ENCODE measurements at places on chromosomes 1 and 21.
A peak's percentile ranks its signal among the peaks of the same experiment; 100 is the strongest.

DNA sequence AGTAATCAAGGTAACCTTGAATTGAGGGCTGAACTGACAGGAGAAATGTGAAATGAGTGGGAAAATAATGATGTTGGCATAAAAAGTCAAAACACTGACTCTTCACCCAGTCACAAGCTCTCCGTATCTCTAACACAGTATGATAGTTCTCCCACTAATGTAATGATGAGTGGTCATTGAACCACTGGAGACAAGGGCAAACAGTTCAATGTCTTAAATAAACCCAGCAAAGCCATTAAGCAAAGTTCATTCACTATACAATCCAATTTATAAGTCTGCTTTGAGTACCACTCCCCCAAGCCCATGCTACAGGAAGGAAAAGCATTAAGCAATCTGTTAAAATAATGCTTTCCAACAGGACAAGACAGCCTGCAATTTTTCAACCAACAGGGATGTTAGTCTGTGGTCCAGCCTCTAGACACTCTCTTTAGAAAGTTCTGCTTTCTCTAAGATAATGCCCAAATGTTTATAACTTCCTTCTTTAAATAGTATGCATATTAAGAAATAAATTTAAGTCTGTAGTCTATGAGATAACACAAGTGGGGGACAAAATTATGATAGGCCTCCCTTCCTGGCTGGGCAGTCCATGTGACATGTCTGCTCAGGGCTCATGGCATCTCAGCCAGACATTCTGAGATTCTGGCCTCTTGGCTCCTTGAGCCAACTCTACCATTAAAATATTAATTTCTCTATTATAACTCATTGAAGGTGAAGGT lies 25.5 kb upstream of the DDAH1 start:
- DNase-seq = no peak

DNA sequence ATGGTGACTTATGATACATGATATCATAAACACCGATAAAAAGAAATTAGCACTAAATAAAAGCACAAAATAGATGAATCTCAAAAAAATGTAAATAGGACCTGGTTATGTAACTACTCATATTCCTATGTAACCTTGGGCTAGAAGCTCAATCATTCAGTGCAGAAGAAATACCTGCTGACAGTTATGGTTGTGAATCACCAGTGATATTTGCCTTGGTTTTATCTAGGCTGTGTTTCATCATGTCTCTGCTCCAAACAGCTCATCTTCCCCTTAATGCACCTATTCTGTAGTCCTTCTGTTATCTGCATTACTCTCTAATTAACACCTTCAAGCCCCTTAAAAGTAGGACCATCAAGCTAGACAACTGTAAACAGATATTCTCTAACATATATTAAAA lies 16.3 kb upstream of the PIGC start:
- DNase-seq = no peak

- no peak for DNase-seq
Observed at GRCh38 chr1:247362153-247362552, 30.5 kb upstream of the ZNF496 start.

DNA sequence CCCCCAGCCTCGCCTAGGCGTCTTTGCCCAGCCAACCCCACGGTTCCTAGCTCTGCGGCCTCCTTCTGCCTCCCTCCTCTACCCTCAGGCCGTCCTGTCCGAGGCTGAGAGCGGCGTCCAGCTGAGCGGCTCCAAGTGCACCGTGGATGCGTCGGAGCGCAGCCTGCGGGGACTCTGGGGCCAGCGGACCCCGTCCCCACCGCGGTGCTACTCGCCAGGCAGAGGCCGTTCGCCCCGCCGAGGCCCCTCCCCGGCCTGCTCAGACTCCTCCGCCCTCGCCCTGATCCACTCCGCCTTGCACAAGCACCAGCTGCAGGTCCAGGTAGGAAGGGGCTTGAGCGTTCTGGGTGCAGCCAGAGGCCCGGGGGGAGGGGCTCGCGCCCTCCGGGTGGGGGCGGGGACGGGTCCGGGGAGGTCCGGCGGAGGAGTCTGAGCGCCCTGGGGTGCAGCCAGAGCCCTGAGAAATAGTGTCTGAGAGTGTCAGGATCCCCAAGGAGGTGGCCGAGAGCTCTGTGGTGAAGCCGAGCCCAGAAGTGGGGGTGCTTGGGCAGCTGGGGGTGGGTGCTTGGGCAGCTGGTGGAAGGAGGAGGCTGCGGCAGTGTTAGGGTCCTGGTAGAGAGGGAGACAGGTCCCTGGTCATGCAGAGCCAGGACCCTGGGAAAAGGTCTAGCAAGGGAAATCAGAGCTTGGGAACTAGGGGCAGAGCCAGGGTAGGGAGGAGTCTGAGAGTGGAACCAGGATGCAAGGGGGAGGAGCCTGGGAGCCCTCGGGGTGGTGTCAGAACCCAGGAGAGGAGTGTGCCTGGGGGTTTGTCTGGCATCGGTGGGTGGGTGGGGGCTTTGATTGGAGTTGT lies 3.2 kb upstream of the NBPF3 start:
- DNase-seq = peak; percentile 47

DNA sequence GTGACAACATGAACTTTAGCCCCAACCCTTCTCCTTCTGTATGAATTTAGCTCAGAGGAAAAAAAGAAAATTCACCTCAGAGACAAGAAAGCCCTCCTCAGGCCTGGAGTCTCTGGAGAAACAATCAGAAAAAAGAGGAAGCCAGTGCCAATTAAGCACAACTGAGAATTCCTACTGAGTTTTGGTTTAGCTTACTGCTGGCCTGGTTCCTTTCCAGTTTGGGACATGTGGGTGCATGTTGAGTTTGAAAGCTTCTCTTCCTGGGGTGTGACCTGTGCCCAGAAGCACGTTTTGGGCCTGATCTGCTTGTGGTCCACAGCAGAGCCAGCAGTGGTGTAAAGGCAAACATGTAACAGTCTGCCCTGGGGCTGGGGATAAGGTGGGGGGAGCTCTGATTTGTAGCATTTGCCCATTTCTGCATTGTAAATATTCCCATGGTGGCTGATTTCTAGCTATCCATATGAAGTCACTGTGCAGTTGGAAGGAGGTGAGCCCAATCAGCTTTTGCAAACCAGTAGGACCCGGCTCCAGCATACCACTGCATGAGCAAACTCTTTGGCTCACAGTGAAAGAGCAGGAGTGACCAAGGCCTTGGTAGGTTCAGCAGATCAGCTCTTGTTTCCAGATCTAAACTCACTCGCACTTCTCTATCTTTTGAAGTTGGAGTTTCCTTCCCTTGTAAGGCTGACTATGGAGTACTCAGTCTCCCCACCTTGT lies 4.7 kb upstream of the THEM5 start:
- no peak for DNase-seq

DNA sequence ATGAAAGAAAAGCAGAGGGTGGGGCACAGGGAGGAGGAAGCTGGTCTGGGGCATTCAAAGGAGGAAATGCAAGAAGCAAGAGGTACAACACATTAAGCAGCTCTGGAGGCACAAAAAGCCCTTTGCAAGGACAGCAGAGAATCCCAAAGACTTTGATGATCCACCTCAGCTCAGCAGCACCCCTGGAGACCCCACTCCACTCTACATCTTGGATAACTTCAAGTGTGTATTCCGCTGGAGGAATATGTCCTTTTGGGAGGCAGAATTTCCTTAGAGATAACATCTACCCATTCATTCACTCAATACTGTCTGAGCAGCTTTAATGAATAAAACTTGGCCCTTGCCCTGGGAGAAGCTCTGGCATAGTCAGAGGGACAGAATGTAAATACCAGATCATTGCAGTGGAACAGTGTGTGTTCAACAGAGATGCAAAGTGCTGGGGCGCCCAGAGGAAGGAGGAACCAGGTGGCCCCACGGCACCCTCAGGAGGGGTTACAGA lies 599.7 kb downstream of the KIF26B start:
- DNase-seq = no peak

GRCh38 chr1:14945132-14946010 lies 208.2 kb upstream of the TMEM51 start:
- peak; percentile 34 for DNase-seq

GRCh38 chr1:161238039-161238473 lies at the start of gene NR1I3:
NR1I3 (minus strand) TSS chr1:161238203; CDS start chr1:161236565, 1,638 bp downstream.
- no peak for DNase-seq

DNA sequence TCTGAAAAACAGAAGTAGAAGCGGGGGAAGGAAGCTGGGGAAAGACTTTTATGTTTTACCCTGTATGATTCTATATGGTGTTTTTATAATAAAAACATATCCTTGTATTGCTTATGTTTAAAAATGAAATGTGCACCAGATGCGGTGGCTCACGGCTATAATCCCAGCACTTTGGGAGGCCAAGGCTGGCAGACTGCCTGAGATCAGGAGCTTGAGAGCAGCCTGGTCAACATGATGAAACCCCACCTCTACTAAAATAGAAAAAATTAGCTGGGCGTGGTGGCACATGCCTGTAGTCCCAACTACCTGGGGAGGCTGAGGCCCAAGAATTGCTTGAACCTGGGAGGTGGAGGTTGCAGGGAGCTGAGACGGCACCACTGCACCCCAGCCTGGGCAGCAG lies 155.4 kb downstream of the SMYD3 start:
- DNase-seq = no peak

GRCh38 chr1:94599095-94599813 lies 57.7 kb upstream of the F3 start:
- peak; percentile 49 for DNase-seq

- peak; percentile 71 for DNase-seq
Observed at GRCh38 chr1:177984136-177984525, 14.3 kb upstream of the SEC16B start.

DNA sequence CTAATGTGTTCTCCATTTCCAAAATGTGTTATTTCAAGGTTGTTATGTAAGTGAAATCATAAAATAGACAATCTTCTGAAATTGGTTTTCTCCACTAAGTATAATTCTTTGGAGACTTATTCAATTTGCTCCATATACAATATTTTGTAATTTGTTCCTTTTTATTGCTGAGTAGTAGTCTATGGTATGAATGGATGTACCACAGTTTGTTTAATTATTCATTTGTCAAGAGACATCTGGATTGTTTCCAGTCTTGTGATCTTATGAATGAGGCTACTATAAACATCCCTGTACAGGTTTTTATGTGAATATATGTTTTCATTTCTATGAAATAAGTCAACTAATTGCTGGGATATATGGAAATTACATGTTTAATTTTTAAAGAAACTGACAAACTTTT lies 652.6 kb upstream of the PLXNA2 start:
- DNase-seq = no peak

- peak; percentile 61 for DNase-seq
Observed at GRCh38 chr1:207752456-207752998, 673 bp downstream of the CD46 start.

GRCh38 chr1:228370439-228370940 lies 36.1 kb downstream of the TRIM11 start:
- no peak for DNase-seq

GRCh38 chr1:7669559-7670311 lies 101.4 kb upstream of the VAMP3 start:
- DNase-seq = peak; percentile 83

- no peak for DNase-seq
Observed at GRCh38 chr1:7300893-7301663, 470.0 kb upstream of the VAMP3 start.

DNA sequence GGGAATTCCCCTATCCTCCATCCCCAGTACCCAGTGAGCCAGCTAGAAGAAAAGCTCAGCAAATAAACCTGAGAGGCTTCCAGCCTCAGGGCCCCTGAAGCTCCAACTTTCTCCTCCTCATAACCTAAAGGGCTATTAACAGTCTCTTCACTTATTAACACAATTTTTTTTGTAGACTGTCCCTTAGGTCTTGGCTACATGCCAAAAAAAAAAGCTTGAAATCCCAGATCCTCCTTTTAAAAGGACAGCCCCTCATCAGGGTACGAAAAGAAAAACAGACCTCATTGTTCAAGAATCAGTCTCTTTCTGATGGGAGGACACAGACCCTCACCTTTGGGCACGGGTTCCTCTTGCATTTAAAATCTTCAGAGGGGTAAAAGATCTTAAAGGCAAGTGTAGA lies 72.8 kb upstream of the CD1D start:
- DNase-seq = no peak

DNA sequence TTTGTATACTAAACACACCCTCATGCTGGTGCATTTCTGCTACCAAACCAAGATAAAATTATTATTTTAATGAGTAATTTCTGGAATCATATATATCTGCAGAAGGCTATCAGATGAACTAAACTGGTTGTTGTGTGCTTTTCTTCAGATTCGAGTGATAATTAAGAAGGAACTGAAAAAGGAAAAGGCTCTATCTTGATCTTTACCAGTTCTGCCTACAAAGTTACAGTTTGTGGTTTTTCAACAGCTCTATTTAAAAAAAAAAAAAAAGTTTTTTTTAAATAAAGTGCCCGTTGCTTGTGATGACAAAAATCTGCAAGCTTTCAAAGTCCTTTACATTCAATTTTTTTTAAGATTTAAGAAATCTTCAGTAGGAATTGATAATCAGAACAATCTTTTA lies 13.6 kb downstream of the DENND1B start:
- DNase-seq = no peak

DNA sequence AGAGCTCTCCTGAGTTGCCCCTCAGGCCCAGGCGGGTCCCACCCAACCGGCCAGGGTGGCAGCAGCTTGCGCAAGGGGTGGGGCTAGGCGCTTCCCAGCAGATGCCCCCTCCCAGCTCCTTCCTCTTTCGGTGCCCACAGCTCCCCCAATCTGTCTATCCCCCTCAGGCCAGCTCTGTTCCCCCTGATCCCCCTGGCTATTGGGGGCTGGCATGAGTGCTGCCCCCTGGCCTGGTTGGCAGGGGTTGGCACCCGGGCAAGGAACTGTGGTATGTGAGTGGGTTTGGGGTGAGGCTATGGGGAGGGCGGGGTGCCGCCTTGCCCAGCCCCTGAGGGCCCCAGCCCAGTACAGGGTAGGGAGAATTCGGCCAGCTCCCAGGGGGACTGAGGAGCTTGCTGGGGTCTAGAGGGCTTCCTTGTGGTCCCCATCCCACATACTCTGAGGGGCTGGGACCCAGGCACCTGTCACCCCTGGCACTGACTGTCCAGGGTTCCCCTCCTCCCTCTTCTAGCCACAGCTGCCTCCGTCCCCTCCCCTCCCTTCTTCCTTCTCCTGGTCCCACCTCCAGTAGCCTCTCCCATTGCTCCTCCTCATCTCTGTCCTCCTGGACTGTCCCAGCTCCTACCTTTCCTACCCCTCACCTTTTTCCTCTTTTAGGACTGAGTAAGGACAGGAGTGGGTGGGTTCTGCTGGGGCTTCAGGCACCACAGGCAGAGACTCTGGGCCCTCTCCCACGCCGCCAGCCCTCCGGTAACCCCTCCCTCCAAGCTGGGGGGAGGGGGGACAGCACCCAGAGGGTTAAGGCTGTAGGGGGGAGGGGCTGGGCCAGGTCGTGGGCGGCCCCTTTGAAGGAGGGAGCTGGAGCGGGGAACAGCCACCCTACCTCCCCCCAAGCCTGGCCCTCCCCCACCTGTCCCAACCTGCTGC lies 5.7 kb downstream of the ZBTB7B start:
- DNase-seq = no peak

DNA sequence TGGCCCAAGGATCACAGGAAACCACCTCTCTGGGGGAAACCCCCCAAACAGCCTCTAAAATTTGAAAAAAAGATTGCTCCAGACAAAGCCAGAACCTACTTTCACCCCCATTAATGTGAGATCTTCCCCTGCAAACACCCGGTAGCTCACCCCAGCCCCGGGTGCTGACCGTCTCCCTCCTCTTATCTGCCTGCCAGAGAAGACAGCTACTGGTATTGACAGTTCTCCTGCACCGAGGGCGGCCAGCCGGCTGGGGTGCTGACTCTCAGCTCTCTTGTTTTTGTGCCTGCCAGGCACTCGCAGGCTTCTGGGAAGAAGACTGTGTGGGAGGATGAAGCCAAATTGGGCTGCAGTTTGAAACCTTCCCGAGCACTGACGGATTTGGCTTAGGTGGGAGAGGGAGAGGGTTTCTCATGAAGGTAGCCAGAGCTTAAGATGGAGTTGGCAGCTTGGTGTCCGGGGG lies 48.2 kb downstream of the RASSF5 start:
- DNase-seq = peak; percentile 61

- no peak for DNase-seq
Observed at GRCh38 chr1:48194801-48195200, 27.7 kb upstream of the SLC5A9 start.

GRCh38 chr1:54405898-54406293 lies 298 bp downstream of the SSBP3 start:
- peak; percentile 28 for DNase-seq
